ENCODE measurements at places on chromosomes 7 and 10.

DNA sequence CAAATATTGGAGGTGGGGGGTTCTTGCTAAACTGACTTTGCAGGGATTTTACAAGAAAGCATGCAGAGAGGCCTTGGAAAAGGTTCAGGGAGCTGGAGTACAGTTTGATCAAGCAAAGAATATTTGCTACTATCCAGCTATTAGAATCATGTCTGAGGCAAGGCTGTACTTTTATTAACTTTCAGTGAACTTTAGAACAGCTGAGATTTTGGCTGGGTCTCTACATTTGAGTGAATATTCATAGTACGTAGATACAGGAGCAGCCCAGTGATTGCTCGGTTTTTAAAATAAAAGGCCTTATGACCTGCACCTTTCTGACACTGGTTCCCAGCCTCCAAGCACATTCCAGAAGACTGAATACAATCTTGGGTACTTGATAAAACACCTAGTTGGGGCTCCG lies 496.8 kb upstream of the AKR1E2 start:
- DNase-seq = no peak

GRCh38 chr7:72078856-72079255 lies 333.3 kb downstream of the CALN1 start:
- DNase-seq = no peak

DNA sequence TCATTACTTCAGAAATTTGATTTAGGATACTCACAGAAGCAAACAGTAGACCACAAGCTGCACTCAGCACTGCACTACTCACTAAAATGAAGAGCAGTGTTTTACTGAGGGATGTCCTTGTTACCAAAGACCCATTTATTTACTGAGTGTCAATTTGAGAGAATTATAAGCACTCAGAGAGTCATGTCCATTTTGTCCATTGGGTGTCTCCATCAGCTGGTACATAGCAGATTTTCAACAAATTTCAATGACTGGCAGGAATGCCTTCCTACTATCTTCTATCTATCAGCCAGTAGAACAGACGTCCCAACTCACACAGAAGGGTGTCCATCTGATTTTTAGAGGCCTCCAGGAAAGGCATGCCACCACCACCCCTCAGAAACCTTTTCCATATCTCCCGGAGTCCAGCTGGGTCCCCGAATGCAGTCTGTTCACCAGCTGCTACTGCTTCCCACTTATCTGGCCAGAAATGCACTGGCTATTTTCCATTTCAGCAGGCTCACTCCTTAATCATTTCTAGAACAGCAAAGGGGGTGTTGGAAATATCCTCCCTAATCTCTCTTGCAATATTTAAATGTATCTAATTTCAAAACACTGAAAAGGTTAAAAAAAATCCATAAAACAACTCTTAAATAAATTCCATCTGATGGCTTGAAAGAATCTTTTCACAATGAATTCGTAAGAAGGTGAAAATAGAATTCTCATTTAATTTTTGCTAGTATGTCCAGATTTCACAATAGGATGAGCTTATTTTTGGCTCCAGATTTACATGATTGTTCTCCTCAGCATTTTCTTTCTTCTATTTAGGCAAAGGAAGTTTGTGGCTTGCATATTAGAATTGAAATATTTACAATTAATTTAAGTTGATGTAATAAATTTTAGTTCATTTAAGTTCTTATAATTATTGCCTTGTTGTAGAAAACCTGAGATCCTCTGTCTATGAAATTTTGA lies 1164.0 kb upstream of the CELF2 start:
- no peak for DNase-seq

- DNase-seq = no peak
These were observed 6.5 kb downstream of the RGS10 start for GRCh38 chr10:119535837-119536507.
